ENCODE measurements at places on chromosomes 5 and 9. TPM values are rescaled to one million over a fixed set of nuclear protein-coding genes. Genes with fewer than 3 reads are reported as not detected.

TUT7 gene
- total RNA-seq = 42.3 TPM

PCSK1 gene
- 2.3 TPM for total RNA-seq

PTGER4 gene
- 9.6 TPM for total RNA-seq

PCA3 gene
- total RNA-seq = under 0.01 TPM

TNPO1 gene
- total RNA-seq = 383 TPM

CCL27 gene
- not detected for total RNA-seq

ADAMTSL1 gene
- total RNA-seq = 63.1 TPM

PRRX2 gene
- total RNA-seq = 3.9 TPM

PCDHGB1 gene
- 0.38 TPM for total RNA-seq

WDR38 gene
- total RNA-seq = not detected

GARIN3 gene
- total RNA-seq = not detected

PCAT7 gene
- total RNA-seq = not detected

DMRT3 gene
- total RNA-seq = not detected

SOHLH1 gene
- not detected for total RNA-seq

PDLIM4 gene
- 33.0 TPM for total RNA-seq

SH2D3C gene
- 0.19 TPM for total RNA-seq

FAM240B gene
- not detected for total RNA-seq

STKLD1 gene
- 0.19 TPM for total RNA-seq

SLC1A1 gene
- total RNA-seq = 117 TPM

OSMR gene
- 109 TPM for total RNA-seq

C9orf57 gene
- not detected for total RNA-seq

PCDHB11 gene
- total RNA-seq = 0.85 TPM

CKS2 gene
- total RNA-seq = 411 TPM

SLC23A1 gene
- not detected for total RNA-seq

GRHPR gene
- total RNA-seq = 109 TPM

ANKRD18A gene
- under 0.01 TPM for total RNA-seq

MEIKIN gene
- not detected for total RNA-seq

CORO2A gene
- total RNA-seq = 0.56 TPM

BAAT gene
- total RNA-seq = 0.19 TPM

ANKRD31 gene
- total RNA-seq = 0.19 TPM

TPM2 gene
- 870 TPM for total RNA-seq

CATSPER3 gene
- total RNA-seq = not detected

SLCO6A1 gene
- total RNA-seq = not detected

GRXCR2 gene
- not detected for total RNA-seq

PTPRD gene
- 2.3 TPM for total RNA-seq

C9orf50 gene
- not detected for total RNA-seq

N4BP3 gene
- 0.85 TPM for total RNA-seq

FRRS1L gene
- total RNA-seq = 0.28 TPM

CDH6 gene
- total RNA-seq = 125 TPM

SHOC1 gene
- under 0.01 TPM for total RNA-seq

CFAP90 gene
- total RNA-seq = not detected

ATP10B gene
- not detected for total RNA-seq

CCDC192 gene
- total RNA-seq = not detected

BTNL3 gene
- total RNA-seq = not detected
